Endothelial cell of umbilical vein (primary cell): ENCODE measurements at places on chromosomes 16 and 17.
A peak's percentile ranks its signal among the peaks of the same experiment; 100 is the strongest.

DNA sequence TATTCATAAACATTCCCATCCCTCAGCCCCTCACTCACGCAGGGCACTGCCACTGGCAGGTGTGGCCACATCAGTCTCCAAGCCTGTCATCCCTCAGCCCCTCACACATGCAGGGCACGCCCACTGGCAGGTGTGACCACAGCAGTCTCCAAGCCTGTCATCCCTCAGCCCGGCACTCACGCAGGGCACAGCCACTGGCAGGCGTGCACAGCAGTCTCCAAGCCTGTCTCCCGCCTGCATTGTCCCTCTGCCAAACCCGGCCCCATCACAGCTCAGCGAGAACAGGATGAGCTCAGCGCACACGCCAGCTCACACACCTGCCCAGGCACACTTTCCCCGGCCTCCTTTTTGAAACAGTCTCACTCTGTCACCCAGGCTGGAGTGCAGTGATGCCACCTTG lies 11.4 kb upstream of the KREMEN2 start:
- no peak for DNase-seq

DNA sequence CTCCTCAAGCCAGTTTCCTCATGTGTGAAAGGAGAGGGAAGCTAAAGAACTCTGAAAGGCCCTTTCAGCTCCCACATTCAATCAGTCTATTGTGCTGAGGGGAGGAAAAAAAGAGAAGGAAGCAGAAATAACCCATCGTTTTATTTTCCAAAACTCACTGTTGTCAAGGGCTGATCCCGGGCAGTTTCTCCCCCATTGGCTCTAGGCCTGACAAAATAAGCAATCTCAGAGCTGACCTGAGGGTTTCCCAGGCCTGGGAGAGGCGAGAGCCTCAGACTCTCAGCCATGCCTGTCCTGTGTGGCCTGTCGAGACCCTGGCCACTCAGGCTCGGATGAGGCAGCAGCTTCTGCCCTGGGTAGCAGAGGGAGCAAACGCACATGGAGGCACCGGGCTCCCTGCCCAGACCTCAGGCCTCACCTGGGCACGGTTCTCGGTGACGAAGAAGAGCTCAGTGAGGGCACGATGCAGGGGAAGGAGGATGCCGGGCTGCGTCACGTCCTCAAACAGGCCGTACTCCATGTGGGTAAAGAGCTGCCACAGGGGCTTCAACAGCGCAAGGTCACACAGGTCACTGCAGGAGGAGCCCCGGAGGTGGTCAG lies 45.0 kb upstream of the ATP2A3 start:
- no peak for DNase-seq

DNA sequence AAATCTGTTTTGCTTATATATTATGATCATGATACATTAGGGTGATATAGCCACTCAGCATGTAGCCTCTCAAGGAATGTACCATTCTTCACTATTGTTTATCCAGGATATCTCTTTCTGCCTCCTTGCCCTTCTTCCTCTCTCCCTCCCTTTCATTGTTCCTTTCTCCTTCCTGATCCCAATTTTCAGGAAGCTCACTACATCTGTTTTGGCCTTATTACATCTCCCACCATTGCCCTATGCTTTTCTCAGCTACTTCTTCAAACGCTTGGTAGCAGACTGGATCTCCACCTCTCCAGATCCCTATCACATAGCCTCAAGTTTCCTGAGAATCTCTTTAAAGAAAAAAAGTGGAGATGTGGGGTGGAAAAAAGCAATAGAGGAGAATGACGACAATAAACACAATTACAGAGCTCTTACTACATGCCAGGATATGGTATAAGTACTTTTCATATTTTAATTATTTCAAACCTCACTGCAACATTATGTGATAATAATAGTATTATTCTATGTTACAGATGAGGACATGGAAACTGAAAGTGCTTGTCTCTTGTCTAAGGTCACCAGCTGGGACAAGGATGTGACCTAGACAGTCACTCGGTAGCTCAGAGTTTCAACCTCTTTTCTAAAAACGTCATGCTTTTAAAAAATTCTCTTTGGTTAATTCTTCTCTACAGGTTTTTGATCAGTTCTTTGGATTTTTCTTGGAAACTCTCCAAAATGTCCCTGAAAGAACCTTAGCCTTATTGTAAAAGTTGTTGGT lies 959.1 kb downstream of the CDH11 start:
- peak; percentile 95 for DNase-seq

DNA sequence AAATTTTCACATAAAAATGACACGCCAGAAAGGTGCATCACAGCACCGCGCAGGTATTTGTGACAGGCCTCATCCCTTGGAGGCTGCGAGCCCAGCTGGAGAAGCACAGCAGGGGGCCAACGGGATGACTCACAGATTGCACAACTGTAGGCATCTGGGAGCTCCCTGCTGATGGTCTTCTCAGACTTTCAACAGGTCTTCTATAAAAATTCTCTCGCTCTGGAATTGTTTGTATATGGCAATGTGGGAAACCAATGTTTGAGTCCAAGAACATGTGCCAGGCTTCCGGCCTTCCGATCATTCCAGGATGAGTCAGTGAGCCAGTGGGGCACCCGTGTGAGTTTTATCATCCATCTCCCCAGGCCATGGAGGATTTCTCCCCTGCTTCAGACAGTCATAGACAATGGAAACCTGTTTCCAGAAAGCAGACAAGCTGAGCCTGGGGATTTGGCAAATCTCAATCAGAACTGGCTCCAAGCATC lies 24.1 kb upstream of the ADORA2B start:
- DNase-seq: no peak

DNA sequence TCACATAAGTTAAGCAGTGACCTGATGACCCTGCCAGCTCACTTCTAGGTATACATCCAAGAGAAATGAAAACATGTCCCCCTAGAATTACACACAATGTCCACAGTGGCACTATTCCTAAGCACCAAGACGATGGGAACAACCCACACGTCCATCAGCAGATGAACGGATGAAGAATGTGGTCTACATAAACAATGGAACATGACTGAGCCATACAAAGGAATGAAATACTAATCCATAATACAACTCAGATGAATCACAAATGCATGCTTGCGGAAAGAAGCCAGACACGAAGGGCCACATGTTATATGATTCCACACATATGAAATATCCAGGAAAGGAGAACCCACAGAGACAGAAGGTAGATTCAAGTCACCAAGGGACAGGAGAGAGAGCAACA lies 17.4 kb downstream of the USP22 start:
- DNase-seq: no peak

DNA sequence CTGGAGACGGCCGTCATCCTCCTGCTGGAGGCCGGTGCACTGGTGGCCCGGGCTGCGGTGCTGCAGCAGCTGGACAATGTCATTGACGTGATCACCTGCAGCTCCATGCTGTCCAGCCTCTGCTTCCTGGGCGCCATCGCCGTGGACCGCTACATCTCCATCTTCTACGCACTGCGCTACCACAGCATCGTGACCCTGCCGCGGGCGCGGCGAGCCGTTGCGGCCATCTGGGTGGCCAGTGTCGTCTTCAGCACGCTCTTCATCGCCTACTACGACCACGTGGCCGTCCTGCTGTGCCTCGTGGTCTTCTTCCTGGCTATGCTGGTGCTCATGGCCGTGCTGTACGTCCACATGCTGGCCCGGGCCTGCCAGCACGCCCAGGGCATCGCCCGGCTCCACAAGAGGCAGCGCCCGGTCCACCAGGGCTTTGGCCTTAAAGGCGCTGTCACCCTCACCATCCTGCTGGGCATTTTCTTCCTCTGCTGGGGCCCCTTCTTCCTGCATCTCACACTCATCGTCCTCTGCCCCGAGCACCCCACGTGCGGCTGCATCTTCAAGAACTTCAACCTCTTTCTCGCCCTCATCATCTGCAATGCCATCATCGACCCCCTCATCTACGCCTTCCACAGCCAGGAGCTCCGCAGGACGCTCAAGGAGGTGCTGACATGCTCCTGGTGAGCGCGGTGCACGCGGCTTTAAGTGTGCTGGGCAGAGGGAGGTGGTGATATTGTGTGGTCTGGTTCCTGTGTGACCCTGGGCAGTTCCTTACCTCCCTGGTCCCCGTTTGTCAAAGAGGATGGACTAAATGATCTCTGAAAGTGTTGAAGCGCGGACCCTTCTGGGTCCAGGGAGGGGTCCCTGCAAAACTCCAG lies 1.1 kb downstream of the MC1R start:
- no peak for DNase-seq

DNA sequence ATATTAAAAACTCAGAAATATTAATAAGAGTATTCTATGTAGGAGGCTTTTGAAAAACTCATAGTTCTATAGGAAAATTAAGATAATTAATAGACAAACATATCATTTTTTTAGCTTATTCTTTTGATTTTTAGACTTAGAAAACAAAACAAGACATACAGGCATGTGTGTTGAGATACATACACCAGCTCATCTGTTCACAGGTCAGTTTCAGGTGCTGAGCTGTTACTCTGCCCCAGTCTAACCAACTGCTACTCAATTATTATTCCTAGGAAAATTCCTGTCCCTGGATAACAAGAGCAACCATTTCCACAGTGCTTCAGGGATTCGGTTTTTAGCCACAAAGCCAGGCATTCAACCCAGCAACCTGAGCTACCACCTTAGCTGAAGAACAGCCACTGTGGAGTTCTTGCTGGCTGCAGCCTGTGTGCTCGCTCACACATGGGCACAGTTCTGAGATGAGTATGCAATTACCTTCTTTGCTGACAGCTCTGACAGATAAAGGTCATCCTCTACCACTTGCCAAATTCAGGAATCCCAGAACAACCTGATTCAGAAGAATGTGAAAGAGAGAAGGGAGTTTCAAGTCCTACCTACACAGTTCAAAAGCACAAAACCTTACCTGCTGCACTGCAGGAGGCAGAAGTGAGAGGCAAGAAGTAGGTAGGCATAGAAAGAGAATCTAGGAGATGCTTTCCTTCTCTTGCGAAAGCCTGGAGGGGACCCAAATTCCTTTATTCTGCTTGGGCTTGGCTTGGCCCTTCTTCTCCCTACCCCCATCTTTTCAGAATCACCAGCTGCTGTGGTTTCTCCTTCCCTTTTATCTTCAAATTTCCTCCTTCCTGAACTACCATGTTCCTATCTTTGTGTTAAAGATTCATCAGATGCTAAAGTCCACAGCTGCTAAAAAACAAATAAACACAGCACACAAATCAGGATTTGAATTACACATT lies 62.7 kb downstream of the TEX2 start:
- DNase-seq: no peak

GRCh38 chr16:12398029-12398682 lies 405.5 kb downstream of the CPPED1 start:
- no peak for DNase-seq

- no peak for DNase-seq
Measured at GRCh38 chr17:73533127-73533526, 111.1 kb downstream of the SDK2 start.

DNA sequence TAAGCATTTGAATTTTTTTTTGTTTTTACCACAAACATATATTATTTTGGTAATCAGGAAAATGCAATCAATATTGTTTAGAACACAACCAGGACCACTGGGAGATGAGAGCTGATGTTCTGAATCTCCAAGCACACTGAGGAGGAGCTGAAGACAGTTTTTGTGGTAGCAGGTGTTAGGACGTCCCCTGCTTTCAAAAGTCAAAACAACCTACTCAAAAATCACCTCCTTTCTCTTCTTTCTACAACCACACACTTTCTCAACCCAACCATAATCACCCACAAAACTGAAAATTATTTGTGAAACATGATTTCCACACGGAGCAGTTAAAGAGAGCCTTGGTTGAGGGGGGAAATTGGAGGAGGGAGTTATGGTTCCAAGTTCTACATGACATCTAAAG lies 26.7 kb upstream of the CFAP20 start:
- no peak for DNase-seq

DNA sequence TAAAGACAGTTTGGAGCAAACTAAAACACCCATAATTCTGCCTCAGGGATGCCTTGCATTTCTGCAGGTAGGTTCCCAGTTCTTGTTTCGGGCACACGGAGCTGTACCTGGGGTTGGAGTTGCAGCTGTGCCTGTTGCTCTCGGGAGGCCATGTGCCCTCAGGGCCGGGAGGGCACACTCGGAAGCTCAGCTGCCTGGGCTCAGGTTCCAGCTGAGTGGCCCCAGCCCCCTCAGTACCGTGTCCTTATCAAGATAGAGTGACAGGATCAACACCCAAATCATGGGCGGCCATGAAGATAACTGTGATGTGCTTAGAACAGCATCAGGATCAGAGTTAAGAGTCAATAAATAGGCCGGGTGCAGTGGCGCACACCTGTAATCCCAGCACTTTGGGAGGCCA lies 107.9 kb downstream of the SNX29 start:
- no peak for DNase-seq

DNA sequence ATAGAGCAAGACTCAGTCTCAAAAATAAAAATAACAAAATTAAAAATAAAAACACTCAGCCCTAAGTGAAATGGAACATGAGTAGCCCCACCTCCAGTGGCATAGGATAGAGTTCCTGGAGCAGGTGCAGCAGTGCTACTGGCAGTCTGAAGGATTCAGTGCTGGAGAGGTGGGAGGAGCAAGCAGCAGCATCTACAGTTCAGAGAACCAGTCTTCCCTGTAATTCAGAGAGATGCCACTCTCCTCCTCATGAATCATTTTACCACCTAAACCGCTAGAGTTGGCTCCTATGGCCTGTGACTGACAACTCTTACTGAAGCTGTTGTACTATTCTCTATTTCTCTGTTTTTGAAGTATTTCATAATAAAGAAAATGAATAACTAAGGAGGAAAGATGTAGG lies 56.0 kb upstream of the SMURF2 start:
- no peak for DNase-seq

GRCh38 chr16:75280331-75280804 lies 28.9 kb upstream of the BCAR1 start:
- no peak for DNase-seq

DNA sequence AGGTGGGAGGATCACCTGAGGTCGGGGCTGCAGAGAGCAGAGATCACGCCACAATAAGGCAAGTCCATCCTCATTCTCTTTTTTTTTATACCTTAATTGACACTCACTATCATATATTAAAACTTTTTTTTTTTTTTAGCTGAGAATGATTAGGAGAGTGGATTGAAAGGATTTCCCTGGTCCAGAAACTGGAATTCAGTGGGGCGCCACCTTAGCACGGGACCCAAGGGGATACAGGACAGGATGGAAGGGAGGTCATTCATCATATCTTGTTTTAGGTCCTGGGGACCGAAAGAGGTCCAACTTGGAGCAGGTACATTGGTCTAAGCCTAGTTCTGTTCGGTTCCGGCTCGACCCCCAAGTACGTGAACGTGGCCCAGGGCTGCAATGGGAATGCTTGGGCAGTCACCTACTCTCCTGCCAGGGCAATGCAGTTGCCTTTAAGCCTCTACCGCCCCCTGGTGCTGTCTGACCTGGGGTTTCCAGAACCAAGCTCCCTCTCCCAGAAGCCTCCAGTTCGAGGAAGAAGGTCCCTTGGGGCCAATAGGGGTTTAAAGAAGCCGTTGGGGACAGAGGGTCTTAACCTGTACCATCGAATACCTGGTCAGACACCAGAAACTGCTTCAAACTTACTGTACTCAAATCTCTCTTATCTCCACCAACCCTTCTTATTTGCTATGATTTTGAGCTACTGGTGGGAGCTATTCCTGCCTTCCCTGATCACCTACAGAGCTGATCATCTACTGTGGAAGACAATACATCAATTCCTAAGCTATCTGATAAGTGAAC lies 19.9 kb upstream of the GPATCH8 start:
- peak; percentile 73 for DNase-seq
